ENCODE measurements at places on chromosomes 2 and 18.

GRCh38 chr2:70469435-70469834, 84.2 kb downstream of the TGFA start:
- no peak for DNase-seq

DNA sequence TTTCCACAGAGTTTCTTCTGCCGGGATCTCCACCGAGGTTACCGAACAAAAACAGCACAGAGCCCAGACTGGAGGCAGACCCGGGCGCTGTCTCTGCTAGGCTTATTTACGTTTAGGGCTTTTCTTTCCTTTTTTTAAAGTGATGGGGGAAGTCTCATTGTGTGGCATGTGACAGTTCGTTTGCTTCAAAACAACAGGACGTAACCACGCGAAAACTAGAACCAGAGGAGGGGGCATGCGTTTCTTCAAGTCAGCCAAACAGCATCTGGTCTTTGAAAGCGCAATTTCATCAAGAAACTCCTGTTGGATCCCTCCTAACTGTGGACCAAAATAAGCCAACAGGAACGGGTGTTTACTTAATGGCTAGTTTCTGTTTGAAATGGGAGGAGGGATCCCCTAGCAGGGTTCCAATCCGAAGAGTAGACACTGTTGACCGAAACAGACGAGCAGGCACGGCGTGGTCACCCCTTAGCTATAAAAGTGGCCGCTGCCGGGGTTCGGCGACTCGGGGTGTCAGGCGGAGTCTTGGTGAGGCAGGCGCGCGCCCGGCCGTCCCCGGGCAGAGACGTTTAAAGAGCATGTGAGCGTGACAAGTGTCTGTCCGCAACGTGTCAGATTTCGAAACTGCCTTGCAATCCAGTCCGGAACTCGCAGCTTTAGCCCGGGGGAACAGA, 997 bp upstream of the TGIF1 start:
- DNase-seq = peak; percentile 90

DNA sequence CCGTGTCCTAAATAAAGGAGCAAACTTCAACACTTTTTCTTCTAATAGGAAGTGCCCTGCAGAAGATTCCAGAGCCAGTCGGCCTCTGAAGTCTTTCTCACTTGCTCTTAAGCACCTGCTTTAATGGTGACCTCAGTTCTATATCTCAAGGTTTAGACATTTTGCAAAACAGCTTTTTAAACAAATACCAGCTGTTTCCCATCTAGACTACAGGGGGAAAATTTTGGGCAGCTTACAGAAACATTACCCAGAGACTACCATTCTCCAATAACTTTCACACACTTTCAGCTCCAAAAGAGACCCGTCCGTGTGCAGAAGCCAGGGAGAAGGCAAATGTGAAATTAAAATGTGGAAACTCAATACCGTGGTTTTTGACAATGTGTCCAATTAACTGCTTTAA, 285.3 kb upstream of the CCDC68 start:
- no peak for DNase-seq

- DNase-seq = no peak
Observed at GRCh38 chr2:182652326-182652725, 63.7 kb upstream of the DNAJC10 start.

DNA sequence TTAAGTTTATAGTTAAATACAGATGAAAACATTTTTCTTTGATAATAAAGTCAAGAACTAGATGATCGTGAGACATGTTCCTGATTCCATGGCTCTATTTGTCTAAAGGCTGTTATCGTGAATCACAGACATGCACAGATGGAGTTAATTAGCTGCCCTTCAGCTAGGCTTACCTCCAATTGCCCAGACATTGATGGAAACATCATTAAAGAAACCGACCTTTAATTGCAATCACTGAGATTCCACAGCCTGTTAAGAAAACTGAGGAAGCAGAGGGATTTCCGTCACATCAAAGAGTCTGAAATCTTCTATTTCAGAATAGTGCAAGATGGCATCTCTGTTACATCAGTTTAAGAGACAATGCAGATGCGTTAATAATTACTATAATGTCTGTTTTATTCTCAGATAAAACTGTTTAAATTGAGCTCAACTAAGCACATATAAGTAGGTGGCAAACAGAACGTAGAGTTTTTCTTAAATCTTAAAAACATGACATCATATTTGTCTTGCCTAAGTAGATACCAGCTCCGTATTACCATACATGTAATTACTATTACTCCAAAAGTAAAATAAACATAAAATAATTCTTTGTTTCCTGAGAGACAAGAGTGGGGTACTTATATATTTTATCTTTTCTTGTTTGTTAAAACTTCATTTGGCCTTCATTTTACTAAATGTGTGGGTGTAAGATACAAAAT, 23.9 kb upstream of the CRACDL start:
- DNase-seq = no peak

DNA sequence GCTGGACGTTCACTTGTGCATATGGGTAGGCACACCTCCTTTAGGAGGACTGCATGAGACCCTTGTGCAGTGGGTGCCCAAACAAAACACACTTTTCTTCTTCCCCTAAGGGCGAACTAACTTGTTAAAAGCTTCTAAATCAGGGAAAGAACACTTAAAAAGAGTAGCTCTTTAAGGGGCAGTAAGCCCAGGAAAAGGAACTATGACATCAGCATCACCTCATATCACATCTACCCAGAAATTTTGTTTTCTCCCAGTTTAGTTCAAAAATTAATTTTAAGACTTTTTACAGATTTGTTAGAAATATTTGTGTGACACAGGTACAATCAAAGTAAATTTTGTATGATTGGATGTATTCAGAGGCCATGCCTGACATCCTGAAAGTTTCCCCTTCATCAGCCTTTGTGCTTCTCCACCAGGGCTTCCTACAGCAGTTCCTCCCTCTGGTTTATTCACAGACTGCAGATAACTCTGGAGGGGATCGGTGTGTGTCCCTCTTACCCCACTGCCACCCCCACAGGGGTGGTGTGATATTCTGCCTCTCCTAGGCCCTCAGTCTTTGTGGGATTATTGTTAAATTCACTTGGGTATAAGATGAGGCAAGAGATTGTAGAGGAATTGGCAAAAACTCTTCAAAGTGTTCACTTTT, 27.6 kb downstream of the BCL2L11 start:
- no peak for DNase-seq

- DNase-seq = no peak
Observed at GRCh38 chr2:110812726-110813645, 80.6 kb downstream of the ACOXL start.

GRCh38 chr18:67453901-67454300, 62.6 kb downstream of the DSEL start:
- no peak for DNase-seq

GRCh38 chr2:212677466-212677865, 138.9 kb upstream of the ERBB4 start:
- no peak for DNase-seq

GRCh38 chr2:529424-529823, 147.8 kb downstream of the TMEM18 start:
- no peak for DNase-seq

DNA sequence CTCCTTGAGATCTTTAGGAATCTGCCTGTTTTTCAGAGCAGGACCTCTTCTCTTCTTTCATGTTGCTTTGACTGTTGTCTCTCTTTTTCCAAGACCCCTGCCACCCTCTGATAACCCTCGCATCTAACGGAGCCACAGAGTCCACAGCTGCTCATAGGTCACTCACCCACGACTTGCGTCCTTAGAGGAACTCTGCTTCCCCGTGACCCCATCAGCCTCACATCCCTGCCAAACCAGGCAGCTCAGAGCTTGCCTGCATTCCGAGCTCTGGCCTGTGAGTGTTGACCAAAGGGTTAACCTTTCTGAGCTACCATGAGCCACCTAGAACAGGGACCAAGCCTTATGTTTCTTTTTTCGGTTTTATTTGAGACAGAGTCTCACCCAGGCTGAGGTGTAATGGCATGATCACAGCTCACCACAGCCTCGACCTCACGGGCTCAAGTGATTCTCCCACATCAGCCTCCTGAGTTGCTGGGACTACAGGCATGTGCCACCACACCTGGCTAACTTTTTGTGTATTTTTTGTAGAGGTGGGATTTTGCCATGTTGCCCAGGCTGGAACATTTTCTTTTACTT, 36.4 kb downstream of the CABLES1 start:
- DNase-seq = no peak

DNA sequence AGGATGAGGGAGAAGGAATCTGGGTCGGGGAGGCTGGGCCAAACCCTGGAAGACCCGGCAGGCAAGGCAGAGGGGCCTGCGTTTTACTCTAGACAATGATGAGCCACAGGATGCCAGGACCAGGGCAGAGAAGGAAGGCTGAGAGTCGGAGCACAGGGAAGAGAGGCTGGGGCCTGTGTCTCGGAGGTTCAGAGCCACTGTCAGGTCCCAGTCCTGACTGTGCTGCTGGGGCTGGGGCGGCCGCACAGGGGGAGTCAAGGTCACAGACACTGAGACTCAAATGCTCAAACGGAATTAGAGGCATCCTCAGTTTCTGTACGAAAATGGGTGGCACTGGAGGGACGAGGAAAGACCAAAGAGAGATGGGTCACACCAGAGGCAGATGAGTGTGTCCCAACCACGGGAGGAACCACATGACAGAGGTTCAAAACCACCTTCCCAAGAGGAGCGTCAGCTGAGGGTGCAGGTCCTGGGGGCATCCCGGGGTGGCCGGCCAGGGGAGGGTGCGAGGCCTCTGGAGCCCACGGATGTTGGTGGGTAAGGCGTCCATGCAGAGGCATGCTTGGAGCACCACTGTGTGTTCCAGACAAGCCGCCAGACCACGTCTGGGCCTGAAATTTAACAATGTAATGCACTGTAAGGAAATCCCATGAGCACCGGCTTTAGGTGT, 14.7 kb downstream of the HDAC4 start:
- no peak for DNase-seq

GRCh38 chr2:226702376-226702775, 97.2 kb downstream of the IRS1 start:
- DNase-seq = no peak

- no peak for DNase-seq
Observed at GRCh38 chr2:233968556-233968955, 51.4 kb downstream of the TRPM8 start.

- DNase-seq = no peak
Observed at GRCh38 chr2:39636306-39636705, 29.4 kb upstream of the TMEM178A start.

- DNase-seq = no peak
Observed at GRCh38 chr2:130933501-130933900, 96.8 kb downstream of the ARHGEF4 start.

GRCh38 chr2:234949762-234950434, 1.9 kb upstream of the SH3BP4 start:
- DNase-seq = no peak

DNA sequence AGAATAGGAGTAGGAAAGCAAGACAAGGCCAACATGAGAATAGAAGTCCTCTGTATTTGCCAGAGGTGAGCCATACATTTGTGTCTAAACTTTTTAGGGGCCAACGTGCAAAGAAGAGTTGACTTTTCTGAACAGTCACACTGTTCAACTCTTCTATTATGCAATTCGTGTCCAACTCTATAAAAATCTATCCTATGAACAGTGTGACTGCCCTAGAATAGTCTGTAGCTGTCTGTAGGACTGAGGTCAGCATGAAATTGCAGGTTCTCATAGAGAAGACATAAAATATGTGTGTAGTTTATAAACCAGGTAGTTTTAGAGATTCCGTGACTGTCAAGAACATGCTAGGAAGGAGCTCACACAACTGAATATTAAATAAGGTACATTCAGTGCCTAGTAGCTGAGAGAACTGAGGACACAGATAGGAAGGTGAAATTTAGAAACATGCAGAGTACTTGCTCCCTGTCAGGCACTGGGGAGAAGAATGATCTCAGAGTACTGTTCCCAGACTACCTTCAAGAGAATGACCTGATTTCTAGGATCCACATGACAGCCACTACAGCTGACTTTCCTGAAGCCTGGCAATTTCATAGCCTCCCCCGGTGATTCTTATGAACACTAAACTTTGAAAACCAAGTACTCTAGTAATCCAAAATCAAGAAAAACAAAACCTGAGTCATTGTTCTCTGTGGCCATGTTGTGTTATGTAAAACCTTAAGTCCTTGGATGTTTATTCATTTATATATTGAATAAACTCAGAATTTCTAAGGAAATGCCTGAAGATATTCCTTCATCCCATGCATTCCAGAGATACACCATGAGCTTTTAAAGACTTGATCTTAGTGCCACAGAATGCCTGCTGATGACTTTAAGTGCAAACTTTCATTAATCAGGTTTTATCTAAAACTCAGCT, 201.5 kb upstream of the BOD1L2 start:
- no peak for DNase-seq

- no peak for DNase-seq
Observed at GRCh38 chr2:63660060-63660459, 71.3 kb downstream of the MDH1 start.
